ENCODE measurements at places on chromosomes 11 and 22. TPM values are rescaled to one million over a fixed set of nuclear protein-coding genes. Genes with fewer than 3 reads are reported as not detected.

APOBEC3G gene
- 7.1 TPM for total RNA-seq

DNA sequence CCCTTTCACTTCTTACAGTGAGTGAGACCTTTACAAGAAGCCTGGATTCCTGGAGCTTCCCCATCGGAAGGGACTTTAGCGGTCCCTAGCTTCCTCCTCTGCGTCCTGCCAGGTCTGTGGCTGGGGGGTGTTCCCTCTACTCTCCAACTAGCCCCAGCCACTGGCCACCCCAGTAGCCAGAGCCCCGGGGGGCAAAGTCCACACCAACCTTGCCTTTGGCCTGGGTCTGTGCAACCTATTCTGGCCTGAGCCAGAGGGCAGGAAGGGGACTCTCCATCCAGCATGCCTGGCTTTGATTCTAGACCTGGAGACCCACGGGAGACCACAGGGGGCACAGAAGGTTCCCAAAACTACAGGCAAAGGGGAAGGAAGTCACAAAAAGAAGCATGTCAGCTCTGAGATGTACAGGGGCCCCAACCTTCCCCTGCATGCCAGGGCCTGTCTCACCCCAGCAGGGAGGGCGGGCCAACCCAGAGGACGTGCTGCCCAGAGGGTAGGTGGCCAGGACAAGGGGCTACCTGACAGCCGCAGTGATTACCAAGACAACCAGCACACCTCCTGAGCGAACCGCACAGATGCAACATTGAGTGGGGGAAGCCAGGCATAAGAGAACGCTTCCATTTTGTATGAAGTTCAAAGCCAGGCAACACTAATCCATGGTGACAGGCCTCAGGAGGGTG lies 52.4 kb downstream of the DSCAML1 start:
- no peak for DNase-seq

- DNase-seq = peak; percentile 91
Measured at GRCh38 chr11:123577081-123577598, 77.3 kb downstream of the SCN3B start.

DNA sequence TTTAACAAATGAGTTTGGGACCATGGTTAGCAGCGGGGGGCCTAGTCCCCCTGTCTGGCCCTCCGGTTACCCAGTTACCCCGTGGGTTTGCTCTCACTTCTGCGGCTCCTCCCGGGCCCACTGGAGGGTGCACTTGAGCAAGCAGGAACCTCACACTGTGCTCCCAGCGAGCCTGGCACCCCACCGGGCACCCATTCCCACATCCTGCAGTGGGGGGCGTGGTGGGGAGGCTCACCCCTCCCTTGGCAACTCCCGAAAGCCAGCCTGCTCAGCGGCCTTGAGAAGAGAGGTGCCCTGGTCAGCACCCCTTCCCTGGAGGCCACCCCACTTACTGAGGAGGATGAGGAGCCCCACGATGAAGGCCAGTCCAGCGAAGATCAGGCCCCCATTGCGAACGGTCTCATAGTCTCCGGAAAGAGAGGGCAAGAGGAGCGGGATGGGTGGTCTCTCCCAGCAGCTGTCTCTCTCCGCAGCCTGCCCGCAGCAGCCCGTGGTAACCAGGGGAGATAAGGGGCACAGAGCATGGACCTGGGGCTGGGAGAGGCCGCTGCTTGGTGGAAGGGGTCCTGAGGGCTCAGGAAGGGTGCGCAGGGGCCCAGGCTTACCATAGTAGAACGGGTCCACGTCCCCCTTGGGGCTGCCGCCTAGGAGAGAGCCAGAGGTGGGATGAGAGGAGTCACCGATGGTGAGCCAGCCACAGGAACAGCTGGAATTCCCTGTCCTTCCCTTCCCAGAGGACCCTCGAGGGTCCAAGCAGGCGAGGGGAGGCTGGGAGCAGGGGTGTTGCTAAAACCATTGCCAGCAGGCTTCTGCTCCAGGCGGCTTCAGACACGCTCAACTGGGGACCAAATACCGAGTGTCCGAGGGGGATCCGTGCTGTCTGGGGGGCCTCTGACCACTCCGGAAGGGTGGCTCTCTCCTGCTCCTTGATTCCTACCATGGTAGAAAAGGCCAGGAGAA lies 2.2 kb downstream of the FXYD2 start:
- peak; percentile 84 for DNase-seq

DNA sequence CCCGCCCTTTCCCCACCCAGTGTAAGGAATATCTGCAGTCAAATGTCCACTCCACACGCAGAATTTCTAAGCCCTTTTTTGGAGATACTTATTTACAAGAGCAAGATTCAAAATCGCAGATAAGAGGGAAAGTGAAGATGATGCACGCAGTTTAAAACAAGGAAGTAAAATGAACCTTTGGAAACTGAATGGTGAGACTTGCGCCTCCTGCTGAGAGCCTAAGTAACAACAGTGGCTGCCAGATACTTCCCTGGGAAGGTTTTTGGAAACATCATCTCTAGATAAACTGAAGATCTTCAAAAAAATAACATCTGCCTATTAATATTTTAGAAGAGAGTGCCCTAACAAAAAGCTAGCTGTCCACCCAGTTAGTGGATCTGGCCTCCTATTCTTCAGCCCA lies 963.1 kb upstream of the FAT3 start:
- no peak for DNase-seq
